ENCODE measurements at places on chromosomes 16 and 17.
A peak's percentile ranks its signal among the peaks of the same experiment; 100 is the strongest.

GRCh38 chr17:70405492-70406220, 236.3 kb downstream of the KCNJ2 start:
- peak; percentile 71 for DNase-seq

DNA sequence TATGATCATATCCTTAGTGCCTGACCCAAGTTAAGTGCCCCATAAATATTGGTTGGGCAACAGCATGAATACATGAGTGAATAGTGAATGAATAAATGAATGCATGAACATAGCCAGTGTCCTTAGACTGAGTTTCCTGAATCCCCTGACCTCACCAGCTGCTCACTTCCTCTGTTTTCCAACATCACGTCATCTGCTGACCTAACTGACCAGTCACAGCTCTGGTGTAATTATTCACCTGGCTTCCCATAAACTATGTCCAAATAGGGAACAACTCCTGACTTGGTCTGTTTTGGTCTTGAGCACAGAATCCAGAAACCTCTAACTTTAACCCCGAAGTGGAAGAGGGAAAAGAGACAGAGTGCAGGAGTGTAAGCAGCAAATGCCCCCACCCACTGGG, 83.4 kb downstream of the ASIC2 start:
- no peak for DNase-seq

GRCh38 chr16:11114366-11115164, 141.4 kb downstream of the SOCS1 start:
- DNase-seq = peak; percentile 82

- peak; percentile 11 for DNase-seq
Observed at GRCh38 chr17:51056813-51057510, 63.7 kb downstream of the SPAG9 start.

DNA sequence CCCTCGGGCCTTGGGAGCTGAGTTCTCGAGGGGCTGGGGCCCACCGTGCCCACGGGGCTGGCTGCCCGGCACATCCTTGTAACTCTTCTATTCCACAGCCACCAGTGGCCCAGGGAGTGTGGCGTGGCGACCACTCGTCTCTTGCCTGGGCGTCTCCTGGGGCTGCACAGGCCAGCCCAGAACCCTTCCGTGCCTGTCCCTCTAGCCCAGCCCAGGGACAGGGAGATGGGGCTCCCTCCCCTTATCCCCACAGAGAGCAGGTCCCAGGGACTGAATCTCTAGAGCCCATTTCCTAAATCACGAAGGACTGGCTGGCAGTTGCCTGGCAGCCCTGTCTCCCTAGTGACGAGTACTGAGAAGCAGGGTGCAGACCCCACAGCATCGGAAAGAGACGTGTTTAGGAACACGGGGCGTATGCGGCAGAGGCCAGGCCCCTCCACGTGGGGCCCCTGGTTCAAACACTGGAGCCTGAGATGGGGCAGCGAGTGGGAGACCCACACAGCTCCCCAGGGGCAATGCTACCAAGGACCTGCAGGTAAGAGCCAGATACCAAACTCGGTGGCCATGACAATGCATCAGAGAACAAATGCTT, 51.0 kb downstream of the TIMM22 start:
- DNase-seq = no peak

- no peak for DNase-seq
Observed at GRCh38 chr17:1552932-1553331, 9.7 kb downstream of the PITPNA start.

- peak; percentile 91 for DNase-seq
Observed at GRCh38 chr17:76501018-76501826, at the start of gene RHBDF2. RHBDF2 (minus strand) TSS chr17:76501423; CDS start chr17:76481524, 19,899 bp downstream.

GRCh38 chr17:67577429-67578141, 140.2 kb upstream of the NOL11 start:
- no peak for DNase-seq

DNA sequence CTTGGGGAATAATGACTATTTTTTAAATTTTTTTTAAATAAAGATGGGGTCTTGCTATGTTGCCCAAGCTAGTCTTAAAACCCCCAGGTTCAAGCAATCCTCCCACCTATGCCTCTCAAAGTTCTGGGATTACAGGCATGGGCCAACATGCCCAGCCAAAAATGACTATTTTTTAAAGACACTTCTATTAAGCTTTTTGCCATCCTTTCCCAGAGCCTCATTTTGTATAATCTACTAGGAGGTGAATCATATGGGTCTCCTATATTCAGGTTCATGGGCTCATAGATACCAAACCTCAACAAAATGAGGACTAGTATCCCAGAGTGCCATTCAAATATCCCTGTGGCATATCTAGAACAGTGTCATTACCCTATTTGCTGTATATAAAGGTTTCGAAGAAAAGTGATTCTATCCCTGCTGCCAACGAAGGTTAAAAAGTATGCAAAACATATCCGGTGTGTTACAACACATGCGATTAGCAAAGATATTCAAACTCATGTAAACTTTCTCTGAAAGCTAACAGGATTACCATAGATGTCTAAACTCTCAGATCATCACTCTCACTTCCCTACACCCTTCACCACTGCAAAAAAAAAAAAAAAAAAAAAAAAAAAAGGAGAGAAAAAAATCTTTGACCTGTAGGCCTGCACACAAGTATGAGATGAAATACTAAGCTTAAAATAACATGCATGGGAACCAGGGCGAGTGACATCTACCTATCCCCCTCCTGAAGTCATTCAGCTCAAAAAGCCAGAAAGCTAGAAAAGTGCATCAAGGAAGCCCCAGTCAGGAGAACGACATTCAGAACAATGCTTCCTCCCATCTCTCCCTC, 23.5 kb downstream of the XPO6 start:
- DNase-seq = no peak

DNA sequence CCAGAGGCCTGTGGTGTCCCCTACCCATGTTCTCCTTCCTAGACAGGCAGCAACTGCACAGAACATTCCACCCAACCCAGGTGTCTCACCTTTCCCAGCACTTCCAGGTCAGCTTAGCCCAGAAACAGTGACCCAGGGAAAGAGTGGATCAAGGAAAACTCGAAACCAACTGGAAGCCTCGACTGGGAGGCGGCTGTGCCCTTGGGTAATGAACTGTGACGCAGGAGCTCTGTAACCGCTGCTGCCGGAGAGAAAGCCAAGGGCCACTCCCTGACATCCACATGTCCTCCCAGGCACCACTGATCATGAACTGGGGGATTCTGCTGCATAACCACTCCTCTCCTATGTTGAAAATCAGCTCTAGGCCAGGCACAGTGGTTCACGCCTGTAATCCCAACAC, 34.4 kb downstream of the WDR59 start:
- DNase-seq = no peak

- no peak for DNase-seq
Observed at GRCh38 chr17:80785477-80786178, 206.0 kb upstream of the CHMP6 start.
